ENCODE measurements at places on chromosomes 11 and 22.

DNA sequence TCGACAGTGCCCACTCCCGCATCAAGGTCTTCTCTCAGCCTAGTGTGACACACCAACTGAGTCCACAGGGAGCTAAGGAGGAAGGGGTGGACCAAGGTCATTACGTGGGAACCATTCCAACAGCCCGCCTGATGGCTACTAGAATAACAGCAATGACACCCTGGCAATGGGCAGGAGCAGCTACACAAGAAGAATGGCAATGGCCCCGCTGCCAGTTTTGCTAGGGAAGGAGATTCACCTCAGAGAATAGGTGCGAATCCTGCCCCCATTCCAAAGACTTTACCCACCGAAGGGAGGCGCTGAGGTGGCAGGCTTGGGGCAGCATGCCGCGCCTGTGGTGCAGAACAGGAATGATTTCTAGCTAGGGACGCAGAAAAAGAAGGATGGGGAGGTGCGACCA, 9.1 kb downstream of the WT1 start:
- no peak for DNase-seq

- DNase-seq, result no peak
These were observed 30.1 kb downstream of the NRXN2 start for GRCh38 chr11:64692764-64693331.

DNA sequence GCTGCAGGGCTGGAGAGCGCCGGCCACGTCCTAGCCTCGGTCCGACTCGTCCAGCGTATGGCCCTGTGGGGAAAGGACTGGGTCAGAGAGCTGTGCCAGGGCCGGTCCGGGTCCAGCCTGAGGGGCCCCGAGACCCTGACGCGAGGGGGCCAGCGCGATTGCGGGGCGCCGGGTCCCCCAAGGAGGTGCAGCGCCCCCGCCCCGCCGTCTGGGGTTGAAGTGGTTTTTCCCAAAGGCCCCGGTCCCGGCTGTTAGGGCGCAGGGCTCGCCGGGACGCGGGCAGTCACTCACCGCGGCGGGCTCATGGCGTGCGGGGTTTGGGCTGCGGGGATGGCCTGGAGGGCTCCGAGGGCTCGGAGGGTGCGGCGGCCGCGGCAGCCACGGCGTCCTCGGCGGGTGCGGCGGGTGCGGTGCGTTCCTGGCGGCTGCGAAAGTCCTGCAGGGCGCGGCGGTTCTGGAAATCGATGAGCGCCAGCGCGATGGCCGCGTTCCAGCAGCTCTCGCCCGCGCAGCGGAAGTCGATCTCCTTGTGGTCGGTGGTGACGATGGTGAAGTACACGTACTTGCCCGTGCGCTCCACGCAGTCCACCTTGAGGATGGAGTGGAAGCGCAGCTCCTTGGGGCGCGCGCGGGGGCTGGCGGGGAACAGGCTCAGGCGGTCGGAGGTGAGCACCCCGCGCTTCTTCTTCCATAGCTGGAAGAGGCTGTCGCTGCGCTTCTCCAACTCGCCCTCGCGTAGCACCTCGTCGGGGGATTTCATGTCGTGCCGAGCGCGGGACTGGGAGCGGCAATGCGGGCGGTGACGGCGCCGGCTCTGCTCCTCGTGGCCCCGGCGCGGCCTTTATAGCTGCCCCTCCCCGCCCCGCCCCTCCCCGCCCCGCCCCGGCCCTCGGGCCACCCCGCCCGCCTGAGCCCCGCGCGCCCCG, at the start of gene PHLDA2:
PHLDA2 (minus strand) TSS at position 816 of the 926 bp plus-strand sequence; CDS start at position 760, 56 bp downstream.
- DNase-seq, result no peak

GRCh38 chr11:125300791-125301218, 136.3 kb downstream of the PKNOX2 start:
- DNase-seq, result no peak

GRCh38 chr11:113373981-113374560, 13.5 kb upstream of the ANKK1 start:
- no peak for DNase-seq

DNA sequence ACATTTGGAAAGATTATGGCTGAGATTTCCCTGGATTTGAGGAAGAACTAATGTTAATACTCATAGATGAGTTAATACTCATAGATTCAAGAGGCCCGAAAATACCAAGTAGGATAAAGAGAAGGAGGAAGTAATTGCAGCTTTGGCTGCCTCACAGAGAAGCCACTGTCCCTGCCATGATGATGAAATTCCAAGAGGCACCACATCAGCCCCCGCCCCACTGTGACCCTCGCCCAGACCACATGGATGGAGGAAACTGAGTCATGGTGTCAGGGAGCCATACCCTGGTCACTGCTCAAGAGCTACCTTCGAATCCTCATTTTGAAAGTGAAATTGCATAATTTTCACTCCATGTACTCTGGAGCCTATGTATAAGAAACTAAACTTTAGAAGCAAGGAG, 92.9 kb upstream of the SLC22A12 start:
- DNase-seq, result no peak

GRCh38 chr22:47645450-47645914, 883.0 kb downstream of the TBC1D22A start:
- no peak for DNase-seq

DNA sequence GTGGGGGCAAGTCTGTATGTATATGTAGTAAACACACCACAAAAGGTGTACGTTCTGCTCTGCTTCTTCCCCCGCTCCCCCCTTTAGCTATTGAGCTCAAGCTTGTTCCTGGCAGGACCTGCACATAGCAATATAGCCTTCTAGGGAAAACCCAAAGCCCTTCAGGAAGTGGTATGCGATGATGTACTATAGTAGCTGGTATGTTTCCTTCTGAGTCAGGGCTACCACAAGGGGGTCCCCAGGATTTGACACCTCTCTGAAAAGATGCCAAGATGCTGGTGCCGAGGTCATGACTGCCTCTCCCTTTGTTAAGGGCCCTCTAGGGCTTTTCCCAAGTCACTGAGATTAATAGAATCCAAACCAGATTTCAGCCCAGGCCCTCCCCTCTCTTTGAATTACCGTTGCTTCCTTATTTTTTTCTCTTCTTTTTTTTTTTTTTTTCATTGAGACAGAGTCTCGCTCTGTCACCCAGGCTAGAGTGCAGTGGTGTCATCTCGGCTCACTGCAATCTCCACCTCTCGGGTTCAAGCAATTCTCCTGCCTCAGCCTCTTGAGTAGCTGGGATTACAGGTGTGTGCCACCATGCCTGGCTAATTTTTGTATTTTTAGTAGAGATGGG, 268.4 kb downstream of the ETS1 start:
- DNase-seq, result peak; percentile 47

DNA sequence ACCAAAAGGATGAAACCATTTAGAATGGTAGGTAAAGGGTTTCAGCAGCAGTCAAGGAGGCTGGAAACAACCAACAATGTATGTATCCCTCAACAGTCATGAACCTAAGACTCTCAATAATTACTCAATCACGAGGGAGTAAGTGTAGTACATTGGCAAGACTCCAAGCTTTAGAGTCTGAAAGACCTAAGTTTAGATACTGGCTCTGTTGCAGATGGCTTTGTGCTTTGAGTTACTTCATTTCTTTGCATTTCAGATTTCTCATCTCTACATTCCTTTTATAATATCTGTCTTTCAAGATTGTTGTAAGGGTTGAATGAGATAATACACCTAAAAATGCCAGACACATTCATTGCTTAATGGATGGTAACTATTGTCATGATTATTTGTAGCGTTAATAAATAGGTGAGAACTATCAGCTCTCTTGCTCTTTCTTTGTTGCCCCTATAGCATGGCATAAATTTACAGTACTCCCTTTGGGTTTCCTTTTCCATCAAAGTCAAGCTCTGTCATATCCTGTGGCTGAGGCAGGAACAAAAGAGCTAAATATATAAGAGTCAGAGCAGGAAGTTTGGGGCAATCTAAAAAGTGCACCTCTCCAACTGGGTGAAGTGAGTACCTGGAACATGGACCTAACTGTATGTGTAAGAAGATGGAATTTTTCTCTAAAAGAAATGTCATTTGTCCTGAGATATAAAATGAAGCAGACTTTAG, 228.2 kb upstream of the ZC3H12C start:
- no peak for DNase-seq

- no peak for DNase-seq
These were observed 268.6 kb downstream of the TBC1D22A start for GRCh38 chr22:47030881-47031627.

DNA sequence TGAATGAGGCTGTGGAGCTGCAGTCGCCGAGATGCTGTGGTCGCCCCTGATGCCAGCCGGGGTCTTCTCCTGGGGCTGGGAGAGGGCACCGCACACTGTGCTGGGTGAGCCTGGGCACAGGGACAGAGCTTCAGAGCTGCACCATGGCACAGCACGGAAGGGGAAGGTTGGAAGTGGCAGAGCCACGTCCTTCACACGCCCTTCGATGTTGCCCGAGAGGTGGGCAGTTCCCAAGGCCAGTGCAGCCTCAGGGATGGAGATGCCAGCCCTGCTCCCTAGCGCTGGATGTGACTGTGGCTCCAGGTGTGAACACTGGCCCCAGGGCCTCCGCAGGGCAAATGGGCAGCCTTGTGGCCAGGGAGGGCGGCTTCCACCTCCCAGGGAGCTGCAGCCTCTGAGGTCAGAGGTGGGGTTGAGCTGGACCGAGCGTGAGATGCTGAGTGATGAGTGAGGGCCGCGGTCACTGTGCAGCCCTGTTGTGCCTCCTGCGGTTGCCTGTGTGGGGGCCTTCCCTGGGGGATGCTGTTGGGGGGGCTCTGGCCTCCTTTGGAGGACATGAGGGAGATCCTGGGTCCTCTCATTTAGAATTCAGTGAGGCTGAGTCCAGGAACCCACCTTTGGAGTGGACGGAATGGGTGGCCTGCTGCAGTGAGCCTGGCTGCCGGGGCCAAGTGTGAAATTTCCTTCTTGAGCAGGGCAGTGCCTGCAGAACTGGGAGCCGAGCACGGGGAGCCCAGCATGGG, 1090.0 kb downstream of the BRD1 start:
- no peak for DNase-seq

DNA sequence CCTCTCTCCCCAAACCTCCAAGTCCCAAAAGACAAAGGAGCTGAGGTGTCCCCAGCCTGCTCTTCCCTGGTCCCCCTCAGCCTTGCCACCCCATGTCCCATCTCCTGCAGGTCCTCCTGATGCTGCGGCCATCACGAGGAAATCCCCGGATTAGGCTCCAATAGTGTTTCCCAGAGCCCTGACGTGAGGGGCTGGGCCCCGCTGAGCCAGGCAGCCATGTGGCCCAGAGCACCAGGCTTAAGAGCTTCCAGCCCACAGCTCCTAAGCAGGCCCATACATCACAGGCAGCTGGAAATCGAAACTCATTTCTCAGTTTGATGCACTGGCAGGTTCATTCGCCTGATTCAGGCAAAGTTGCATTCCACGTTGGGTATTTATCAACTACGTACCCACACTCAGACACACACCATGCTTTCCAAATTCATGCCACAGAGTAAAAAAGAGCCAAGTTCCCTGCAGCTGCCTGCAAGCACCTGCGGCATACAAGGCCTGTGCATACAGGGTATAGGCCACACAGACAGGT, 114.2 kb downstream of the CHST1 start:
- no peak for DNase-seq

GRCh38 chr11:98434296-98434695, 586.5 kb upstream of the CNTN5 start:
- DNase-seq, result no peak

GRCh38 chr11:62075438-62075837, 48.4 kb upstream of the INCENP start:
- no peak for DNase-seq

DNA sequence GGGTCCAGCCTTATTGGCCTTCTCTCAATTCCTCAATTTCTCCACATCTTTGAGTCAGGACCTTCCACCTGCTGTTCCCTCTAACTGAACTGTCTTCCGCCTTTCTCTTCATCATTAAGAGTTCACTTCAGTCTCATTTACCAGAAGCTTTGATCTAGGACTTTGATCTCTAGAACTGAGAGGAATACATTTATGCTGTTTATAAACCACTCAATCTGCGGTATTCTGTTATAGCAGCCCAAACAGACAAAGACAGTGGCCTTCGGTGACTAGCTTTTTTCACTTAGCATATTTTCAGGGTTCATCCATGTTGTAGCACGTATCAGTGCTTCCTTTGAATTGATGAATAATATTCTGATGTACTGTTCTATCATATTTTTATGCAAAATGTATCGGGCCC, 10.5 kb downstream of the CLPB start:
- DNase-seq, result no peak

- DNase-seq, result no peak
These were observed 14.2 kb upstream of the MOB2 start for GRCh38 chr11:1500466-1501420.

GRCh38 chr11:912266-912665, 1.7 kb upstream of the CHID1 start:
- DNase-seq, result no peak

GRCh38 chr11:36492724-36493304, 17.3 kb downstream of the TRAF6 start:
- no peak for DNase-seq

DNA sequence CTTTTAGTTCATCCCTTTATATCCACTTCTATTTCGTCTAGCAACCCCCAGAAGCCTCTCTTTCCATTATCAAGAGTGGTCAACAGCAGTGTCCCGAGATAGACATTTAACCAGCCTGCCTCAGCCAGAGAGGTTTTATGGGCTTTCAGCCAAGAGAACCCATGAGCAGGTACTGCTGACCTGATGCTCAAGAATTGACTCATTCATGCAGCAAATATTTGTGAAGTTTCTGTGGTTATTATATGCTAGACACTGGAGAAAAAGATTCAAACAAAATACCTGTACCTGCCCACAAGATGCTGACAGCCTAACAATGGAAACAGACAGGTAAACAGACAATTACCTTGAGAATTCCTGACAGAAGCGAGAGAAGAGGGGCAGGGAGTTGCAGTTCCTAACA, 9.7 kb upstream of the LRRC55 start:
- DNase-seq, result no peak

DNA sequence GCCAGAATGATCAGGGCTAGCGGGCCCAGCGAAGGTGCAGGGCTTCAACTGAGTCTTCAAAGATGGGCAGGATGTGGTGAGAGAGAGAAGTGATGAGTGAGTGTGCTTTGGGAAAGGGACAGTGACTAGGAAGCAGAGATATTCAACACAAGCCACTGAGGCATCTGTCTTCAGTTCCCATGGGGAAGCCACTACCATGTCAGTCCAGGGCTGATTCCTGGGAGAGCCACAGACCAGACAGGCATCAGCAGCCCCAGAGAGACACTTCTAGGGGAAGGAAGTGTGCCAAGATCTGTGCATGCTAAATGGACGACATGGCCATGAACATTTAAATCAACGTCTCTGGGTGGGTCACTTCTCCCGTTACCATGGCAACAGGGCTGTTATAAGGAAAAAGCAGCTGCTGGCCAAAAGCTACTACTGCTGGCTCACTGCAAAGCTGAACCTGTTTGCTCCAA, 28.5 kb downstream of the P4HA3 start:
- no peak for DNase-seq

DNA sequence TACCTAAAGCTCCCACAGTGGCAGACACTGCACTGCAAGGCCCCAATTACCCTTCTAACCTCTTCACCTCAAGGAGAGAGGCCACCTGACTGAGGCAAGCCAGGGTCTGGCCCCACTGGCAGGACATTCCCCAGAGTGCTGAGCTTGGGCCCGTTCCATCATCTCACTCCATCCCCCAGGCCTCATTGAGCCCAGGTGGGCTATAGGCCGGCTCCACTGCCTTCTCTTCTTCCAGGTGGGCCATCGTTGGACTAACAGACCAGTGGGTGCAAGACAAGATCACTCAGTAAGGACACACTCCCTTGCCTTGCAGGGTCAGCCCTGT, 19.1 kb downstream of the CDC45 start:
- DNase-seq, result no peak

Measured in stimulated activated CD8-positive, alpha-beta memory T cell treated with anti-CD3 and anti-CD28 coated beads, Interleukin-2, amount 100 ng/mL, for 1 hour (primary cell).